Activated naive CD8-positive, alpha-beta T cell treated with anti-CD3 and anti-CD28 coated beads, Interleukin-2, amount 10 ng/mL, durations not matched to agents 7 days and 5 days (primary cell): ENCODE measurements at places on chromosomes 5 and 9. TPM values are rescaled to one million over a fixed set of nuclear protein-coding genes. Genes with fewer than 3 reads are reported as not detected.
A peak's percentile ranks its signal among the peaks of the same experiment; 100 is the strongest.

GRCh38 chr5:80181618-80182211, 74.1 kb downstream of the SERINC5 start:
- DNase-seq = peak; percentile 46

Gene SYK
- 0.69 TPM for total RNA-seq

GRCh38 chr5:179906294-179906794, 1.4 kb downstream of the TBC1D9B start:
- DNase-seq = no peak

Gene HEMGN
- total RNA-seq = 0.47 TPM

- no peak for DNase-seq
Measured at GRCh38 chr9:21097817-21098216, 20.1 kb upstream of the IFNB1 start.

DNA sequence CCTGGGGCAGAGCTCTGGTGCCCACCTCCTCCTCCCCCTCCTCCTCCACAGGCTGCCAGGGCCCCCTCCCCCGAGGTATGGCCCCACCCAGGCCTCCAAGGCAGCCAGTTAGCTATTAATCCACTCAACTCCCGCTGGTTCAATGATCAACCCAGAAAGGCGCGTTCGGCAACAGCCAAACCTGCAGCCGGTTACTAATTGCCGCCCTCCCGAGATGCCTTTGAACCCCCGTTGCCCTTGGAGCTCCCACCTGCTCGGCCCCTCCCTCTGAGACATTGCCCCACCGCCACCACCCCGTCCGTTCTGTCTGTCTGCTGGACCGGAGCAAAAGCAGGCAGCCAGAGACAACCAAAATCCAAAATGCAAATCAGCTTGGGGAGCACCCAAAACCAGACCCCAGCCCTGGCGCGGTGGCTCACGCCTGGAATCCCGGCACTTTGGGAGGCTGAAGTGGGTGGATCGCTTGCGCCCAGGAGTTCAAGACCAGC, 25.8 kb downstream of the NOTCH1 start:
- DNase-seq = no peak

Gene SLC4A9
- 0.31 TPM for total RNA-seq

Gene DCTN4
- total RNA-seq = 43.2 TPM

- no peak for DNase-seq
Measured at GRCh38 chr5:151238303-151238741, 14.4 kb upstream of the CCDC69 start.
